Immature natural killer cell (primary cell): ENCODE measurements at places on chromosomes 11 and 22. TPM values are rescaled to one million over a fixed set of nuclear protein-coding genes. Genes with fewer than 3 reads are reported as not detected.

MGAT3 gene
- not detected for polyA plus RNA-seq

DNA sequence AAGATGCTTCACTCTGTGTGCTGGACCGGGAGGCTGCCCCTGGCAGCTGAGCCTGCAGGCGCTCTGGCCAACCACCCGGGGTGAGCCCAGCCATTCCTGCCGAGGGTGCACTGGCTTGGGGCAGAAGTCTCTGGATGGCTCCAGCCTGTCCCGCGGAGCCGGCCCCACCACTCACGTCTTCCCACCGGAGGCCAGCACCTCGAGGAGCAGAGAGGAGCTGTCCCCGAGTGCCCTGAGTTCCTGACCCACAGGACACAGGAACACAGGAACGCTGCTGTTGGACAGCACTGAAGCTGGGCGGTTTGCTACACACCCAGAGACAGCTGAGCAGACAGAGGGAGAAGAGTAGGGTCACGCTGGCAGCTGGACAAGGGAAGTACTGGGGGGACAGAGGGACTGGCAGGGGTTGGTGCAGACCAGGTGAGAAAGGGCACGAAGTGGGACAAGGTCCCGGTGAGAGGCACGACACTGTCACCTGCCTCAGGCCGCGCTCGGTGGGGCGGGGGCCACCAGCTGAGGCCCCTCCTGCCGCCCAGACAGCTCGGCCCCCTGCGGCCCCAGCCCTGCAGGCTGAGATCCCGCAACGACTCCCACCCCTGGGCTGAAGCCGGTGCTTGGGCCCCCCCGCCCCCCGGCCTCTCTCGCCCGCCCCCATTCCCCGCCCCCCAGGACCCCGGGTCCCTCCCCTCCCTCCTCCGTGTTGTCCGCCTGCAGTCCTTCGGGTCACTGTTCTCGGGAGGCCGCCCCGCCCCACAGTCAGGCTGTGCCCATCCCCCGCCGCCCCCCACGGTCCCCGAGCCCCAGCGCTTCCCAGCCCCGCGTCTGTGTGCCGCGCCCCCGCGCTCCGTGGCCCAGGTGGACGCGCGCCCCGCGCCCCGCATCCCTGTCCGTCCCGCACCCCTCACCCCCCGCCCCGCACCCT is 624 bp upstream of the B4GALNT4 start:
- H3K27me3 ChIP-seq = peaks cover 26% of the 10 kb centered on the region
- H3K36me3 ChIP-seq = no peaks in the 10 kb centered on the region
- peak overlapping the region; percentile 79 for H3K4me3 ChIP-seq
- no peak overlapping the region for H3K27ac ChIP-seq
- H3K4me1 ChIP-seq = peaks cover 17% of the 10 kb centered on the region

GRCh38 chr11:127733552-127733951 is 733.0 kb upstream of the KIRREL3 start:
- H3K27me3 ChIP-seq = peaks cover 2% of the 10 kb centered on the region
- no peak overlapping the region for H3K27ac ChIP-seq
- H3K4me3 ChIP-seq = no peak overlapping the region
- DNase-seq = no peak
- H3K36me3 ChIP-seq = no peaks in the 10 kb centered on the region

GRCh38 chr22:44596396-44597125 is 98.5 kb upstream of the RTL6 start:
- peaks cover 12% of the 10 kb centered on the region for H3K4me1 ChIP-seq
- DNase-seq = no peak
- H3K4me3 ChIP-seq = no peak overlapping the region
- no peaks in the 10 kb centered on the region for H3K36me3 ChIP-seq
- peaks cover 8% of the 10 kb centered on the region for H3K27me3 ChIP-seq
- H3K27ac ChIP-seq = peak overlapping the region; percentile 73

GRCh38 chr11:129825380-129825779 is 9.7 kb downstream of the TMEM45B start:
- peaks cover 12% of the 10 kb centered on the region for H3K27me3 ChIP-seq
- DNase-seq = no peak
- H3K27ac ChIP-seq = no peak overlapping the region
- H3K36me3 ChIP-seq = no peaks in the 10 kb centered on the region
- no peak overlapping the region for H3K4me3 ChIP-seq

TTLL8 gene
- polyA plus RNA-seq = not detected

NDUFS3 gene
- 108 TPM for polyA plus RNA-seq

DNA sequence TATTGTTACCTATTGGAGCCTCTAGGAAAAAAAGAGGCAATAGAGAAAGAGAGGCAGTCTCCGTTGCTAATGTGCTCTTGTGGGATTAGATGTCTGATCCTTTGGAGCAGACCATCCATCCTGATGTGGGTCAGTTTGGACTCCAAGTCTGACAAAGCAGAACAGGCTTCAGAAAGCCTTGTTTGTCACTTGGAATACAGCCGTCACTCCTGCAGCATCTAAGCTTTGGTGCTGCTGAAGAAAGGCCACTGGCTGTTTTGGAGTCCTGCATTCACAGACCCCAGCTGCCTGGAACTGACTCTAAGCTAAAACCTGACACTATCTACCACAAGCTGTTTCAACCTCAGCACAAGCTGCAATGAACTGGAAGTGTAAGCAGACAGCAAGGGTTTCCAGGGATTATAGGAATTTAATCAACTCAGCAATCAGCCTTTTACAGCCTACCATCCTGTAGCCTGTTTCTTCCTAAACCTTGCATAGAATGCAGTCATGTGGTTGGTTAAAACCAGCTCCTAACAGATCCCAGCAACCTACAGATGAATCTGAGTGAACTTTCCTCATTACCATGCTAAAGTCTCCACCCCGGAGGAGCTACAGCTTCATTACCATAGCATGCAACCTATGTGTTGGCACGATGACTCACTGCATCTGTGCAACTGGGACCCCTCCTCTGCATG is 3.7 kb upstream of the PLAAT4 start:
- peaks cover 80% of the 10 kb centered on the region for H3K4me1 ChIP-seq
- H3K27ac ChIP-seq = peak overlapping the region; percentile 93
- H3K36me3 ChIP-seq = no peaks in the 10 kb centered on the region
- no peak for DNase-seq
- H3K4me3 ChIP-seq = peak overlapping the region; percentile 3

DNA sequence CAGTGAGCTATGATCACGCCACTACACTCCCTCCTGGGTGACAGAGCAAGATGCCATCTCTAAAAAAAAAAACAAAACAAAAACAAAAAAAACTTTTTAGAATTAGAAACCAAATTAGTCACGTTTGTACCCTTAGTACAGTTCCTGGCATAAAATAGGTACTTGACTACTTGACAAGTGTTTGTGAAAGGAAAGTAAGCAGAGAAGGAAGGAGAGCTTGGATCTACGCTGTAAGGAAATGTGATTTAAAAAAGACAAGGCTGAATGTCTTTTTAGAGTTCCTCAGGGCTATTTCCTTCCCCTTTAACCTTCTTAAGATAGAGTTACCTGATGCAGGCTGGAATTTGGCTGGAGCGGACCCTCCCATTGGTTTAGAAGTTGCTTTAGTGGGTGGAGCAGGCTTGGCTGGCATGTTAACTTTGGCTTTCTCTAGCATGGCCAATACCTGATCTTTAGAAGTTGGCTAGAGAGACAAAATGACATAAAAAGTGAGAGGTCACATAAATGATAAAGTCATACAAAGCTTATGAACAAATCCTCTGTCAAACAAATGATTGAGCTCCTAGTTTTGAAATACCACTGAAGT is 50.7 kb downstream of the F2 start:
- peaks cover 1% of the 10 kb centered on the region for H3K27me3 ChIP-seq
- no peak overlapping the region for H3K27ac ChIP-seq
- no peak for DNase-seq
- no peak overlapping the region for H3K4me3 ChIP-seq

RANBP1 gene
- polyA plus RNA-seq = 90.4 TPM

DNA sequence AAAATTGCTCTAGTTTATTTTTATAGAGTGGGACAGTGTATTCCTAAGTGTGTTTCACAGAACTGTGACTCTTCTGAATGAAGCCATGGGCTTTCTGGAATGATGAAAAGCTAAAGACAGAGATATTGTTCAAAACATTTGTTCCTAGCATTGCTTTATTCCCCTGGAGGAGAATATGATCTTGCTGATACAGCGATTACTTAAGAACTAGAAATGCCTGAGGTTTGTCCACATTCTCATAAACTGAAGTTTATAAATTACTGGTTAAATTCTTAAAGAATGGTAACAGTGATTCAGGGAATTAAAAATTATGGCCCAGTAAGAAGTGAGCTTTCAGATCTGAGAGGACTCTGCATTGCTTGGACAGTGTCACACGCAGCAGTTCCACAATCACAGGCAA is 690.3 kb downstream of the FAM181B start:
- H3K27me3 ChIP-seq = no peaks in the 10 kb centered on the region
- DNase-seq = no peak
- H3K4me3 ChIP-seq = no peak overlapping the region
- H3K27ac ChIP-seq = no peak overlapping the region
- H3K36me3 ChIP-seq = no peaks in the 10 kb centered on the region
- no peaks in the 10 kb centered on the region for H3K4me1 ChIP-seq

LMNTD2 gene
- 0.95 TPM for polyA plus RNA-seq

- no peak overlapping the region for H3K27ac ChIP-seq
- H3K27me3 ChIP-seq = no peaks in the 10 kb centered on the region
These were observed 137.2 kb downstream of the COMMD9 start for GRCh38 chr11:36151933-36152580.

SHISA8 gene
- not detected for polyA plus RNA-seq

DNA sequence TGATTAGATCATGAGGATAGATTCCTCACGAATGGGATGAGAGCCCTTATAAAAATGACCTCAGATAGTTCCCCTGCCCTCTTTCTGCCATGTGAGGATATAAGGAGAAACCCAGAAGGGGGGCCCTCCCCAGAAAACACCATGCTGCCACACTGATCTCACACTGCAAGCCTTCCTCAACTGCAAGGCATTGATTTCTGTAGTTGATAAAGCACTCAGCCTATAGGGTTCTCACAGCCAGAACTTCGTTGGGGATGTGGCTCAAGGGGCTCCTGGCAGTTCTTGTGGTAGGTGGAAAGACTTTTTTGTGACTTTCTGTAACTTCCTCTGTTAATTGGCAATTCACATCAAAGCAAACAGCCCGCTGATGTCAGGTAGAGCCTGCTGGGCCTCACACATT is 108.9 kb downstream of the CD44 start:
- peaks cover 30% of the 10 kb centered on the region for H3K4me1 ChIP-seq
- peaks cover 10% of the 10 kb centered on the region for H3K27me3 ChIP-seq
- no peaks in the 10 kb centered on the region for H3K36me3 ChIP-seq
- H3K27ac ChIP-seq = peak overlapping the region; percentile 96

UCP3 gene
- 1.3 TPM for polyA plus RNA-seq

OR56A1 gene
- not detected for polyA plus RNA-seq

DNA sequence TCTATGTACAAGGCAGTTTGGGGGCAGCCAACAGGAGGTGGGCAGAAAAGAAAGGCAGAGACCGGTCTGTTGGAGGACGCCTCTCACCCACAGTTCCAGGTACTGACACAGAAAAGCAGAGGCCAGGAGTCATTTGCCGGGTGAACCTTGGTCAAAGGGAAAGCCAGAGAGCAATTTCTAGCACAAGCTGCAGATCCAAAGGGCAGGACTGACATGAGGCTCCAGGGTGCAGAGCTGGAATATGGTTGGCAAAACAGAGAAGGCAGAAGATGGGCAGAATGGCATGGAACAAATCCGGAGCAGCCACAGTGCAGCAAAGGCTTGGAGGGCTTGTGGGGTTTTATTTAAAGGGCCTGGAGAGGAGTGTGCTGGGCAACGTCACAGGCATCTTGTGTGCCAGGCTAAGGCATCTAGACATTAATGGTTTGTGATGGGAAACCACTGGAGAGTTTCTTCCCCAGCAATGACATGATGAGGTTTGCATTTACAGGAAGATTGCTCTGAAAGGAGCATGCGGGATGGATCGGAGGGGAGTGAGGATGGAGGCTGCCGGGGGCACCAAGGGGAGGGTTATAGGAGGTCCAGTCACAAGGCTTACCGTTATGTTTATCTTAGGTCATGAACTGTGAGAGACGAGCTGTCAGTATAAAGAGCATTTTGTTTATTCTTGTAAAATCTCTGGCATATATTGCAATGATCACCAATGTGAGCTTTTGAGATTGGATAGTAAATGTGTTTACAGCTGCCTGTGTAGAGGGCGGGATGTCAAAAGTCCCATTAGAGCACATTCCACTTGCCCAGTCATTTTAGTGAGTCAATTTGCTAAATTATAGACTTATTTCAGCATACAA is 5.7 kb upstream of the MMP20 start:
- peaks cover 7% of the 10 kb centered on the region for H3K4me1 ChIP-seq
- no peak overlapping the region for H3K27ac ChIP-seq
- no peak for DNase-seq

DDIAS gene
- polyA plus RNA-seq = not detected

- no peak for DNase-seq
- H3K4me1 ChIP-seq = no peaks in the 10 kb centered on the region
- no peaks in the 10 kb centered on the region for H3K36me3 ChIP-seq
These were observed 8.5 kb downstream of the TMEM132A start for GRCh38 chr11:60932605-60933356.

GRCh38 chr22:17950651-17951214 is 73.6 kb downstream of the MICAL3 start:
- no peak overlapping the region for H3K4me3 ChIP-seq
- DNase-seq = no peak
- no peaks in the 10 kb centered on the region for H3K36me3 ChIP-seq
- H3K4me1 ChIP-seq = peaks cover 8% of the 10 kb centered on the region

DNA sequence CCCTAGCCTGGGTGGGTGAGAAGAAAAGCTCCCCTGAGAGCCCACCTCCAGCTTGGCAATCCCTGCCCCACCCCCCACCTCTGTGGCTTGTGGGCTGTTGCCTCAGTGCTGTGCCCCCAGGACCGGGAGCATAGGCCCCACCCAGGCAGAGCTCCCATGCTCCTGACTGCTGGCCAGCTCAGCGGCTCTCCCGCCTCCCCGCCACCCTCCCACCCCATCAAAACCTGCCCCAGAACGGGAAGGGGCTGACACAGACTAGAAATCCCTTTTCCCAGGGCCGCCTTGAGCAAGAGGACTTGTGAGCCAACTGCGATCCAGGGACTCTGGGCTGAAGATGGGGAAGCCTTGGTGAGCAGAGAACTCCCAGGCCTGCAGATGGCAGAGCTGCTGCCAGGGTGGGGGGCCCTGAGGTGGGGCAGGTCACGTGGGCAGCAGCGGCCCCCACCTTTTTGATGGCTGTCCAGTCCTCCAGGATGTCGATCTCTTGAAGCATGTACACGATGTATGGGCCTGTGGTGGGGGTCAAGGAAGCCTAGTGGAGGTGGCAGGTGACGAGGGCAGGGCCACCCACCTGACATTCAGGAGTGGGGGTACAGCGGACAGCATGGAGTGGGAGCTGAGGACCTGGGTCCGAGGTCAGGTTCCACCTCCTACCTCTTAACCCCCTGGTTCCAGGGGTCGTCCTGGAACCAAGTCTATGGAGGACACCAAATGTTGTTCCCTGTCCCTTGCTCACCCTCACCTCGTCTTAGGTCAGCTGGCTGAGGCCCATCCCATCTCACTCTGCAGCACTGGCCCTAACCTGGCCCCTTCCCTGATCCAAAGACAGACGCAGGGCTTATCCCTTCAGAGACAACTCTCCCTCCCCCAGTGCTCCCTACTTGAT is 2.3 kb upstream of the RIN1 start:
- H3K36me3 ChIP-seq = peaks cover 36% of the 10 kb centered on the region
- no peak for DNase-seq
- H3K27ac ChIP-seq = peak overlapping the region; percentile 33
- H3K4me1 ChIP-seq = peaks cover 28% of the 10 kb centered on the region
- no peak overlapping the region for H3K4me3 ChIP-seq

NELL1 gene
- polyA plus RNA-seq = not detected
